ENCODE measurements at places on chromosomes 2 and 18. TPM values are rescaled to one million over a fixed set of nuclear protein-coding genes. Genes with fewer than 3 reads are reported as not detected.

Gene FAM110C
- 1.3 TPM for polyA plus RNA-seq

Gene NXPH2
- polyA plus RNA-seq, result 5.6 TPM

Gene MYOM1
- 11.7 TPM for polyA plus RNA-seq

Gene TMEM182
- polyA plus RNA-seq, result 6.6 TPM

Gene EFHD1
- polyA plus RNA-seq, result 90.4 TPM

Gene CARF
- 13.9 TPM for polyA plus RNA-seq

Gene MOCOS
- polyA plus RNA-seq, result 0.70 TPM

Gene HOXD9
- polyA plus RNA-seq, result 58.0 TPM

Gene INHBB
- polyA plus RNA-seq, result 0.05 TPM

Gene RNU2-63P
- not detected for polyA plus RNA-seq

Gene TTC27
- polyA plus RNA-seq, result 21.2 TPM

Gene TUBA3E
- not detected for polyA plus RNA-seq

Gene VAMP8
- polyA plus RNA-seq, result 103 TPM

Gene DOCK10
- 10.2 TPM for polyA plus RNA-seq

Gene AQP12B
- 2.5 TPM for polyA plus RNA-seq

Gene GALNT14
- 30.3 TPM for polyA plus RNA-seq

Gene PAIP2B
- polyA plus RNA-seq, result 20.5 TPM

Gene ALK
- polyA plus RNA-seq, result 0.69 TPM

Gene ANO7
- polyA plus RNA-seq, result 1.3 TPM

Gene BOLL
- polyA plus RNA-seq, result not detected

Gene REG3A
- polyA plus RNA-seq, result not detected

Measured in left renal pelvis (tissue), 4 donors.